ENCODE measurements at places on chromosomes 5 and 9.

- DNase-seq = no peak
Measured at GRCh38 chr9:132236662-132237311, 74.9 kb downstream of the NTNG2 start.

- DNase-seq = no peak
Measured at GRCh38 chr5:68299105-68299504, 83.5 kb downstream of the PIK3R1 start.

DNA sequence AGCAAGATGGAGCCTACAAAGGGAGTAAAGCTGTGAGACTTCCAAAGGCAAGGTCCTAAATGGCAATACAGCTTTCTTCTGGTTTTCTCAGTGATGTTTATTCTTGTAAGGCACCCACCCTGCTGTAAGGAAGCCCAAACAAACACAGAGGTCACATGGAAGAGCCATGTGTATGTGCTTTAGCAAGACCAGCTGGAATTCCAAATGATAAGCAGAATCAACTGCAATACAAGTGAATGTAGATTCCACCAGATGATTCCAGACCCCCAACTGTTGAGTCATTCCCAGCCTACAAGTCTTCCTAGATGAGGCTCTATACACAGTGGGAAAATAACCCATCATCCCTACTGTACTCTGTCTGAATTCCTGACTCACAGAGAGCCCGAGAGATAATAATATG, 122.8 kb downstream of the DEPDC1B start:
- no peak for DNase-seq

- DNase-seq = peak; percentile 66
Measured at GRCh38 chr9:96317335-96317980, 15.5 kb upstream of the HSD17B3 start.

DNA sequence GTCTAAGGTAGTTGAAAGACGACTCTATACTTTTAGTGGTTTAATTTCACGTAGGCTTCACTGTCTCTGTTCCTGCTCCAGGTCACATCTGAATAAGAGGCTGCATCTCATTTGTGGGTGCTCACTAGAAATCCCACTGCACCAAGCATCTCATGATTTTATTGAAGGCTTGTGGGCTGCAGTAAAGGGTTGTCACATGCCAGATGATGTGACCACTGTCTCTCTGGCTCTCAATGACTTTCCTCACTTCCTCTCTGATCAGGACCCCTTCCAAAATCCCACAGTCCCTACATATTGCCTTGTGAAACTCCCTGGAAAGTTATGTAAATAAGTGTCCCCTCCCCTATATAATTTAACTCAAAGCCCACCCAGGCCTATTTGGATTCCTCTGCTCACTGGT, 8.9 kb upstream of the ZCCHC10 start:
- DNase-seq = peak; percentile 65

DNA sequence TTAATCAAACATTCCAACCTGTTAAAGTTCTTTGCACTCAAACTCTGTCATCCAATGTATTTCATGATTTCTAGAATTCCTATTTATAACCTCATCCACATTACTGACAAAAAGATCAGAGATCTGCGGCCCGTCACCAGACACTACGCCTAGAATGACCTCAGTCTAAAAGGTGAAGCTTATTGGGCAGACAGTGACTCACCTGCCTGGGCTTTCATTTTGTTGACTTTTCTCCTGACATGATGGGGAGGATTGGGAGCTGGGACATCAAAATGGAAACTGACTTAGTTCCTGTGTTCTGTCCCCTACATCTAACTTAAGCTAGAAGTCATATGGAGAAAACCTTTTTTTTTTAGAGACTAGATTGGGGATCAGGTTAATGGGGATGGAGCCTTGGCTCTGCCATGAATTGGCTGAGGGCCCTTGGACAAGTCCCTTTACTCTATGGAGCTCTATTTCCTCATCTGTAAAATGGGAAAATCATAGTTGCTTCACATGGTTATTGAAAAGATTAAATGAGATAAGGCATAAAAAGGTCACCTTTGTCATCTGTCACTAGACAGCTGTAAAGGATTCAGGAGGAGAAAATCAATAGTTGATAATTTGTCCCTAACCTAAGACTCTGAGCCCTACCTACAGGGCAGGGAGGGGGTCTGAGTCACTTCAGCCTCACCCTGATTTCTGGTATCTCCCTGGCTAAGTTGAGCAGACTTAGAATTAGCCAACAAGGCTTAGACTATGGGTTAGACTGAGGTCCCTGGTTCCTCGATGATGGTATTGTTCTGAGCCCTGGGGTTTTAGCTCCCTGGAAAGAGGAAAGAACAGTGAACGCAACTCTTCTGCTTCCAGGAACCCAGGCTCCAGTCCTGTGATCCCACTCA, 224.8 kb upstream of the TBC1D2 start:
- no peak for DNase-seq

GRCh38 chr5:57476601-57477056, 6.0 kb downstream of the ACTBL2 start:
- no peak for DNase-seq

GRCh38 chr5:56481428-56482357, 248.6 kb upstream of the ANKRD55 start:
- DNase-seq = peak; percentile 58

GRCh38 chr5:131609774-131610173, 25.3 kb downstream of the RAPGEF6 start:
- no peak for DNase-seq

DNA sequence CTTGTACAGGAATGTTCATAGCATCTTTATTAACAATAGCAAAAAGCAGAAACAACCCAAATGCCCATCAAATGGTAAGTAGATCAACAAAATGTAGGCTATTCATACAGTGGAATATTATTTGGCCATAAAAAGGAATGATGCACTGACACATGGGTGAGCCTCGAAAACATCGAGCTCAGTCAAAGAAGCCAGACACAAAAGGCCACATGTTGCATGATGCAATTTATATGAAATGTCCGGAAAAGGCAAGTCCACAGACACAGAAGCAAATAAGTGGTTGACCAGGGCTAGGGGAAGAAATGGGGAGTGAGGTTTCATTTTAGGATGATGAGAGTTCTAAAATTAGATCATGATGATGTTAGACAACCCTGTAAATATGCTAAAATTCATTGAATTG, 16.5 kb upstream of the SLC2A8 start:
- no peak for DNase-seq

- DNase-seq = no peak
Measured at GRCh38 chr5:96563816-96564215, 98.4 kb upstream of the CAST start.

DNA sequence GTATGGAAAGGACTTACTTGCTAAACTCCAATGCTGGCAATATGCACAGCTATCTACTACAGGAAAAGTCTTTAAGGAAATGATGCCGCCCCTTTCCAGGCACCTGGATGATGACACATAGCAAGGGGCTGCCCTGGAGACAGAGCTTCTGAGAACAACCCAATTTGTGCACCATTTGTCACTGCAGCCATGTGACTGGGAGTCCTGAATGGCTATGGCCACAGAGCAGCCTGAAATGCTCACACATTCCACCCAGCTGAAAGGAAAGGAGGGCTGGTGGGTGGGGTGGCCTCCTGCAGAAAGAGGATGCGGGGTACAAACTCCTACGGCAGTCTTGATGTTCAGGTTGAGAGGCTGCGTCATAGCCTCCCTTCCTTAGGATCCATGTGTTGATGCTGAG, 70.1 kb upstream of the FSTL4 start:
- no peak for DNase-seq

GRCh38 chr9:69932901-69933300, 110.7 kb upstream of the MAMDC2 start:
- peak; percentile 49 for DNase-seq

DNA sequence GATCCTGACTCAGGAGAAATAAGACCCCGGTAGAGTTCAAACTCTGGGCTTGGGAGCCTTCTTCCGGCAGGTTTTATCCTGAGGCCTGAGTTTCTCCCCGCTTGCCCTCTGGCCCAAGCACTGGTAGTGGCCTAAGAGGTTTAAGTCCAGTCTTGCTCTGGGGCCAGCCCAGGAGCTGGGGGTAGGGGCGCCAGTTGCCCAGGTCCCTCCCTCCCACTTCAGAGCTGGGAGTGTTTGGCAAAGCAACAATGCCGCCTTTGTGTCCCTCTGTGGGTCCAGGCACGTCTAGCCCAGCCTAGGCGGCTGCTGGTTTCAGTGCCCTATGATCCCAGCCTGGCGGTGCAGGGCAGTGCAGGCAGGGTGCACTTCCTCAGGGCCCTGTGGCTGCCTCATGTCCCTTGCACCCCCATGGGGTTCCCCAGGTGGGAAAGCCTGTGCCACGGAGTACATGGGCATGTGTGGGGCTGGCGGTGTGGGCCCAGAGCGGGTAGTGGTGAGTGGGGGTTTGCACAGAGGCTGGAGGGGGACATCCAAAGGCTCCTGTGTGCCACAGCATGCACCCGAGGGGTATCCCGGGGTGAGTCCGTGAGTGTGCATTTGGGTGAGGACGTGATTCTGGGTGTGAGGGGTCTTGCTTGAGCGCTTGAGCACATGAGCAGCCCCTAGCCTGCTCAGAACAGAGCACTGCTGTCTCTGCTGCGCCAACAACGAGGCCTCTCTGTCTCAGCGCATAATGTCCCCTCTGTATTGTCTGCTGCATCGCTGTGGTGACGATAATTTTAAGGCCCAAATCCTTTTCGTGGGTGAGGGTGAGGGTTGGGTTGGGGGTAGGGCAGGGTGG, 61.7 kb upstream of the PSD2 start:
- DNase-seq = no peak

DNA sequence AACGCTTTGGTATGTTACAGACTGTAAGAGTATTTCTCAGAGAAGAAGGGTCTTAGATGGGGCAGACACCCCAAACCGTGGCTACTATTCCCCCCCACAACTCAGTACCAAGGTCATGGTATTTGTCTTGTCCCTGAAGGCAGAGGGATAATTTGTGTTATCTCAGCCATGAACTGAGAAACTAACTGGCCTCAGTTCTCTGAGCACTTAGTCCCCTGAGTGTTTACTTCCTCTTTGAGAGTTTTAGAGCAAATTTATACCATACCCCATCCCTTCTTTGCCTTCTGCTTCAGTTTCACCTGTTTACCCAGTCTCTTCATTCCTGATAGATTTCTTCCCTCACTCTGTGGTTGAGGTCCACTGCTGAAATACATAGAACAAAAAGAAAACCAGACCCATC, 183.9 kb downstream of the LRRC70 start:
- DNase-seq = no peak

DNA sequence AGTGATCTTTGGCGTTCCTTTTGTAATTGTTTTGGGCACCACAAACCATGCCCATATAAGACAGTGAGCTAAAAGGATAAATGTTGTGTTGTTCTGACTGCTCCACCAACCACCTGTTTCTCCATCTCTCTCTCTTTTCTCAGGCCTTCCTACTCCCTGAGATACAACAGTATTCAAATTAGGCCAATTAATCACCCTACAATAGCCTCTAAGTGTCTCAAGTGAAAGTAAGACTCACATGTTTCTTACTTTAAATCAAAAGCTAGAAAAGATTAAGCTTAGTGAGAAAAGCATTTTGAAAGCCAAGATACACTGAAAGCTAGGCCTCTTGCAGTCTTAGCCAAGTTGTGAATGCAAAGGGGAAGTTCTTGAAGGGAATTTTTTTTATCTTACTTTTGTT, 268.8 kb upstream of the NREP start:
- DNase-seq = no peak

DNA sequence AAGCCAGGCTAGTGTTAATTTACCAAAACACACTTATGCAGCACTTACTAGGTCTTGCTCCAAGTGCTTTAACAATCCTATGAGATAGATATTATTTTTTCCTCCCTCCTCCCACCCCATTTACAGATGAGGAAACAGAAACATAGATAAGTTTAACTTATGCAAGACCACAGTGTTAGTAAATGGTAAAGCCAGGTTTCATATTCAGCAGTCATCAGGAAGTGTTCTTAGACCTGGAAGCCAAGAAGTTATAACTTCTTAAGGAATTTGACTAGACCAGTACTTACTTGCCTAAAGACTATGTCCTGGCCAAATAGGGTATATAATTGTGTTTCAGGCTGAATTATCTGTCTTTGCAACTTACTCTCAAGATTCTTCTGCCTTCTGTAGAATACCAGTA, 15.9 kb downstream of the ABHD17B start:
- DNase-seq = no peak

DNA sequence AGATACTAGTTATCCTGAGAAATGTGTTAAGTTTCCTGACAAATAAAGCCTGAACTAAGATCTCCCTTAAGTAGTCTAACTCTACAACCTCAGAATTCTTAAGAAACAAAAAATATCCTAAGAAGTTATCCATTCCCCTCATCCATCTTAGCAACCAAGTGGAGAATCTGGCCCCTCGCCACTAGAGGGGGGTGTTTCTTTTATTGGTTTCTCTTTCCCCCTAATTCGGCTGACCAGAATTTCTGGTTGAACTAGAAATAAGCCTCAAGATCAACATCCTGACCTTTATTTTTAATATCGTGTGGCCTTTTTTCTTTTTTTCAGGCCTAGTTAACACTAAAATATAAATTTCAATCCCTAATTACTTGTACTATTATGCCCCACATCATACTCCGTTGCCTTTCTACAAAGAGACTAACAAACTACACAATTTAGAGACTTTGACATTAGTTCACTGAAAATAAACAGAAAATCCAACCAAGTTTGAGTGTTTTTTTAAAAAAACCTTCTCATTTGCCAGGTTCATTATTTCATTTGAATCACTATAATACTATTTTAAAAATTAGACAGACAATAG, 14.3 kb upstream of the NR4A3 start:
- DNase-seq = peak; percentile 74

DNA sequence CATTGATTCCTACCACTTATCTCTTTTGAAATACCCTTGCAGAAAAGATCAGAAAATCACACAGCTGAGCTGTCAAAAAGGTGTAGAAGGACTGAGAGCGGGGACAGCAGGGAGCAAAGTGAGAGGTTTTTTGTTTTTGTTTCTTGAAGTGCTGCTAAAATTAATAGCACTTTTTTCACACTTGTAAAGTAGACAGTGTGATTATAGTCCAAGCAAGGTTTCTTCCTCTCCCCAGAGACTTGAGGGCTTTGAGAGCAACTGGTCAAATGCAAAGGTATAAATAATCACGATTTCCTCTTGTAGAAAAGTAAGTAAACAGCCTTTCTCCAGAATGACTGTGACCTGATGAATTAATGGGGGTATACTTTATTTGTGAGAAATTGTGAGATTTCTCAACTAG, 326.9 kb downstream of the ZNF608 start:
- no peak for DNase-seq
